ENCODE measurements at places on chromosomes 11 and 22. TPM values are rescaled to one million over a fixed set of nuclear protein-coding genes. Genes with fewer than 3 reads are reported as not detected.

DNA sequence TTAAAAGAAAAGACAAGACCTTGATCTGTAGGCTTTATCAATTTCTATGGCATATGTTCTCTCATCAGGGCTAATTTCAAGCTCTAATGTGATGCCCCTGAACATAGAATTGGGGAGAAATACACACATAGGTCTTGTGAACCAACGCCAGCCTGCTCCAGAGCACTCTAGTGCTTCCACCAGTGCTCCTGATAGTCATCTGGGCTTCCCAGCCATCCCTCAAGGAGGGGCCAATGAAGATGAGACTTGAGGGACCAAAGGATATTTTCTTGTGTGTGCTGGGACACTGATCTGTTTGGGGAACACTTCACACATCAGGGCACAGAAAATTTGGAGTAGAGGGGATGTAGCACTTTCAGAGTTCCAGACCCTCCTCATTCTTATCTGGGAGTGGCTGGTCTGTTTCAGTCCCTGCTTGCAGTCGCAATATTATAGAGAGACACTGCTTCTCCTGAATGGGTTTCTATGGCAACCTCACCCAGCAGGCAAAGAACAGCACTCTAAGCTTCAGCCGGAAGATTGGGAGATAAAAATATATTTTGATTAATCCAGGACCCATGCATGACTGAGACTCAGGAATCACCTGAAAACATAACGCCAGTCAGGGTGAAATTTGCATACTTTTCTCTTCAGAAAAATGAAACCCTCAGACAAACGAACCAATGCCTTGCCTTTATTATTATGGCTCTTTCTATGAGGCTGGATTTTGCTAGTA is 28.4 kb upstream of the SCN3B start:
- DNase-seq = no peak

DNA sequence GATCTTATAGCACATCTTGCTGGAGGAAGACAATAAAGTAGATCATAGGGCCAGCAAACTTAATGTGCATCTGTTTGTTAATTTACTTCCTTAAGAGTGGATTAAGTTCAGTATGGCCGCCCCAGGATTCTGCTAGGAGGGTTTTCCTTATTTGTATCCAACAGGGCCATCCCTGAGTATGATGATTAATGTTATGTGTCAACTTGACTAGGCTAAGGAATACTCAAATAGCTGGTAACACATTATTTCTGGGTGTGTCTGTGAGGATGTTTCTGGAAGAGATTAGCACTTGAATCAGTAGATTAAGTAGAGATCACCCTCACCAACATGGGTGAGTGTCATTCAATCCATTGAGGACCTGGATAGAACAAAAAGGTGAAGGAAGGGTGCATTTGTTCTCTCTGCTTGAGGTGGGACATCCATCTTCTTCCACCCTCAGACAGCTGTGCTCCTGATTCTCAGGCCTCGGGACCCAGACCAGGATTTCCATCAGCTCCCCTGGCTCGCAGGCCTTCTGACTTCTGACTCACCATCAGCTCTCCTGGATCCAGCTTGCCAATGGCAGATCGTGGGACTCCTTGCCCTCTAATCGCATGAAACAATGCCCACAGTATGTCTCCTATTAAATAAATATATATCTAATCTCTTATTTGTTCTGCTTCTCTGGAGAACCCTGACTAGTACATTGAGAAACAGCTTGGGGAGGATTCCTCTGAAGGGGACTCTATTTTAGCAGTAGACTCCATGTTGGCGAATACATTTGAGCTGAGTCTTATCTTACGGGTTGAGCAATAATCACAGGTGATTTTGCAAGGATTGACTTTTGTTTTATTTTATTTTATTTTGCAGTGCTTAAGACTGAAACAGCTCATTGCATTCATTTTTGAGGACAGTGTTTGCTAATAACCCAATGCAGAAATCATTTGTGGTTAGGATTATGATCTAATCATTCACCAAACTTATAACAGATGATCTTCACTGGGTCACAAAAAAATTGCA is 9.0 kb upstream of the ZBTB44 start:
- DNase-seq = no peak

- DNase-seq = no peak
Measured at GRCh38 chr11:88655656-88656055, 318.1 kb upstream of the CTSC start.

- DNase-seq = peak; percentile 31
Measured at GRCh38 chr22:45884201-45885062, 92.5 kb downstream of the WNT7B start.

DNA sequence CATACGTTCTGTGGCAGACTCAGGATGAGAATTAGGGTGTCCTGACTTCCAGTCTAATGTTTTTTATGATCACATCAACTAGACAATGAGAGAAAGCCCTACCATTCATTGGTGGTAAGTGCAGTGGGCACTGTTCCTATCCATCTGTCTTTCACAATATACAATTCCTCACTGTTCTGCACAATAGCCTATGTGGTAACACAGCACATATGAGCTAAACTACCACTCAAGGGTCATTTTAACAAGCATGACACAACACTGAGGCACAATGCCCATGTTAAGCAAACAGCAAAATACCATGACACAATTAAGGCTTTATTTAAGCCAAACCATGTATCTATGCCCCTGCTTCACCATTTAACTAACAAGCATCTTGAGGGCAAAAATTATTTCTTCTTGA is 52.3 kb downstream of the SIK3 start:
- DNase-seq = no peak

GRCh38 chr22:36926309-36926708 is 12.9 kb downstream of the CSF2RB start:
- DNase-seq = no peak

GRCh38 chr11:61691380-61692156 is 11.4 kb downstream of the DAGLA start:
- no peak for DNase-seq

DNA sequence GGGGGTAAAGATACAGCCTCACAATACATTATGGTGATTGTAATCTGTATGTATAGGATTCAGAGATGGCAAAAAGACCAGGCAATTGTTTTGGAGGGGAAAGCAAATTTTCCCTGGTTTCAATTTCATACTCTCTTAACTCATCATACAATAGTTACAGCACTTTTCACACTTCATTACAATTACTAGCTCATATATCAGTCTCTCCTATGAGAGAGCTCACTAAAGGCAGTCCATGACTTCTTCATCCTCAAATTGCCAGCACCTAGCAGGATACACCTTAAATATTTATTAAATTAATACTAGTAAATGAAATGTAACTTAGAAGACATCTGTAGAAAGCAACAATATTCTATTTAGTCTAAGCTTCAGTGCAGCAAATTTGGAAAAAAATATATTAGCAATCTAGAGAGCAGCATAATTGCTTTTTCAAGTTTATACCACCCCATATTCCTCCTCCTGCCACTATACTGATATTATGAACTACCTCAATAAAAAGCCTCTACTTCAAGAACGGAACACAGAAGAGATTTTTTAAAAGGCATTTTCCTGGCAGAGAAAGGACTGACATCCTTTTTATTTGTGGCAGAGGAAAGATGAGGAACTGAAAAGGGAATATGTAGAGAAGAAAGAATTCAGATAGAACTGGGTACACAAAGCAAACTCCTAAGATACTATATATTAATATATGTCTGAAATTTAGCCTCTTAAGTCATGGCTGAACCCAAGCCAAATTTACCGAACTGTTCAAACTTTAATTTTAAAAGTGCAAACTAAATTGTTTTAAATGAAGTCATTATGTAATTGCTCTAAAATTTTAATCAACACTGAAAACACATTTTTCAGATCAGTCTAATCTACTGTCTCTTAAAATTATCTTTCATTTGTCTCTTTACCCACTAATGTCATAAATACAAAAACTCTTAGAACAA is 27.7 kb downstream of the PICALM start:
- no peak for DNase-seq

GRCh38 chr22:29299136-29299900 is 7.1 kb upstream of the GAS2L1 start:
- DNase-seq = no peak

DNA sequence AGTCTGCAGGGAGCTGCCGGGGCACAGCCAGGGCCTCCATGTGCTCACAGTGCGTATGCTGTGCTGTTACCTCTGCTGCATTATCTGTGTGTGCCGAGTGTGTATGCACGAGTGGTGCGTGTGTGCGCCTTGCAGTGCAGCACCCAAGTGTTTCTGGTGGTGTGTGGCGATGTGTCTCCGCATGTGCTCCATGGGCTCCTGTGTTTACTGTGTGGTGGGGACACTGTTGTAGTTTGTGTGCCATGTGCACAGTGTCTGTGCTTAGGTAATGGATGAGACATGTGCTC is 31.4 kb downstream of the KCNC1 start:
- DNase-seq = no peak

- no peak for DNase-seq
Measured at GRCh38 chr11:4546878-4547277, 1.9 kb downstream of the OR52M1 start.

DNA sequence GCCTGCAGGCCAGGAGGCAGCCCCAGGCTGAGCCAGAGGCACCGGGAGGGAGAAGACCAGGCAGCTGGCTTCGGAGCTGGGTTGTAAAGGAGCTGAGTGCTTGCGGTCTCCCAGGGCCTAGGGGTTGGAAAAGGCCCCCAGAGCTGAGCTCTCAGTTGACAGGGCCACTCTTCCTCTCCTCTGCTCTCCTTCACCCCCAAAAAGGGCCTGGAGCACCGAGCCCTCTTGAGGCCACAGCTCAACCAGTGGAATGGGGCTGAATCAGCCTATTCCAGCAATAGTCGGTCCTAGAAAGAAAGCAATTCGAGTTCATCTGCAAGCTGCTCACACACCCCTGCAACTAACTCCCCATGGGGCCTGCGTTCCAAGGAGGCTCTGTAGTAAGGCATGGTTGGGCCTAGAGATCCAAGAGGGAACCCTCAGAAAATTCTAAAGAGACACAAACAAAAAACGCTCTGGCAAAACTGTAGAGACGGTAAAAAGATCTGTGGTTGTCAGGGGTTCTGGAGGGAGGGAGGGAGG is 205.0 kb downstream of the BUD13 start:
- DNase-seq = no peak

DNA sequence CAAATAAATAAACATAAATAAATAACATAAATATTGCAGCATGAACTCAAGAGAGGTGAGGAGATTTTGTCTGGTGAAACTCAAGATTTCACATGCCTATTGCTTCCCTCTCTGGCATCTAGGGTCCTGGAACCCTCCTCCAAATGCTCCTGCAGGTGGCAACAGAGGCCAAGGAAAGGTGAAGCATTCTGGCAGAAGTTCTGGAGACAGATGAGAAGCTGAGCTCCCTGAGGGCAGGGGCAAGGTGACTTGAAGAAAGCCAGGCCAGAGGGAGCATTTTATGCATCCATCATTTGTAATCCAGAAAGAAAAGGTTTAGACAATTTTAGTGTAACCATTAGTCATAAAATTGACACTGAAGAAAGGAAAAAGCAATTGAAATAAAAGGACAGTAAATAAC is 64.9 kb downstream of the ENDOD1 start:
- no peak for DNase-seq

GRCh38 chr22:19965771-19966709 is 24.4 kb upstream of the TXNRD2 start:
- no peak for DNase-seq

- DNase-seq = peak; percentile 67
Measured at GRCh38 chr11:61682093-61682732, 2.0 kb downstream of the DAGLA start.

- no peak for DNase-seq
Measured at GRCh38 chr11:22115470-22116029, 77.3 kb upstream of the ANO5 start.

DNA sequence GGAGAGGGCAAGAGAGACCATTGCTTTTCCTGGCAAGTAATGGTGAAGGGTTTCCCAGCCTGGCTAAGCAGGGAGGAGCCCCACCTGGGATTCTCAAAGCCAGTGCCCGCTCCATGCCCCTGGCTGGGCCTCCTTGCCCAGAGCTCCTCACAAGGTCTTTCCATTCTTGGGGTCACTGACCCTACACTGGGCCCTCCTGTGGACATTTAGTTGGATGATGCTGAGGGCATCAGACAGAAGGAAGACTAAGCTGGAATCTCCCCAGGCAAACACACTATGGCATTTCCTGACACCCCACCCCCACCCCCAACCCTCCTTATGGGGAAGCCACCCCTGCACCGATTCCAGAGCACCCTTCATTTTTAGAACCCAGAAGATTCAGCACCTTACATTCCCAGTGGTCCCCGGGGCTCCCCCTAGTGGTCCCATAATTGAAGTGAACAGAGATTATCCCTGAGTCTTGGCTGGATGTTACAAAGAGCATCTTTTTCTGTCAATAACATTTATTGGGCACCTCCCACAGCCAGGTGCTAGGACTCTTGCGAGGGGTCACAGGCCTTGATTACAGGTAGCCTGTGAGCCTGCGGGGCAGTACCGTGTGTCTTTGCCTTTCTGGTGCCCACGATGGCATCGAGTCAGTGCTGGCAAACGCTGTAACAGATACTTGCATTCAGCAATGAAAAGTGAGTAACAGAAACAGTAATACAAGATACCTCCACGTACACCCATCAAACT is 548.5 kb downstream of the BUD13 start:
- DNase-seq = no peak

DNA sequence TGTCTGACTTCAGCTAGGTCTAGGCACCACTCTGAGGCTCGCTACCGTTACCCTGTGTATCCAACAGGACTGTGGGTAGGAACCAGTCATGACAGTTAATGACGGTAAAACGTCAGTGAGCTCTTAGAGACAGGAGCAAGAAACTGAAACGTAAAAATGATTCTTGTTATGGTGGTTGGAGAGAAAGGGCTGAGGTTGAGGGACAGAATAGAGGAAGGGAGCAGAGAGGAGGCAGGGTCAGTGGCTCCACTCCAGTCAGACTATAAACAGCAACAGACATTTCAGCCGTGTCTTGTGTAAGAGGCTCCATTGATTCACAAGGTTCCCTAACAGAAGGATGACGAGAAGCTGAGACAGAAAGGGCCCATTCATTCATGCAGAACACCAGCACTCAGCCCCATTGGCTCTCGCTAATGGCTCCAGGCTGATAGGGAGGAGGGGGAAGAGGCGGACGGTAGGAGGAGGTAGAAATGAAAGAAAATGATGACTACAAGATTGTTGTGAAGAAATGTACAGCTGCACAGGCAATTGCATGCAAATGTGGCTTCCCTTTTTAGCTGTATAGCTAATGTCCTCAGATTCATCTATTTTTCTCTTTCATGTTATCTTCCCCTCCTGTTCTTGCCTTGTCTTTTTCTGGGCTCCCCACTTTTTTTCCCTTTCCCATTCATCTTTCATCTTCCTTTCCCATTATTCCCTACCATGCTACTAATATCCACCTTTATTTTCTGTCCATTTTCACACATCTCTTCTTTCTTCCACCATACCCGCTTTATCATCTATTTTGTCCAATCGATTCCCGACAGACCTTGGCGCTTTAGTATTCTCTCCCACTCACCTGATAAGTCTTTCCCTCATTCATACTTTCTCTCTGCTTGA is 34.3 kb downstream of the ETS1 start:
- DNase-seq = no peak

GLYATL1 gene
- not detected for total RNA-seq

MAP6 gene
- 1.9 TPM for total RNA-seq

FZD4 gene
- total RNA-seq = 33.7 TPM

MMP12 gene
- total RNA-seq = 5.4 TPM

C11orf87 gene
- total RNA-seq = not detected

GAS2L1 gene
- 24.7 TPM for total RNA-seq

FOLR1 gene
- total RNA-seq = not detected

TTC28 gene
- total RNA-seq = 32.3 TPM

APOA4 gene
- total RNA-seq = not detected

RASSF10 gene
- 0.63 TPM for total RNA-seq

FAT3 gene
- total RNA-seq = 2.7 TPM

KRTAP5-1 gene
- not detected for total RNA-seq

OR4A16 gene
- not detected for total RNA-seq

LPXN gene
- total RNA-seq = 20.1 TPM

TSSC4 gene
- 58.8 TPM for total RNA-seq

All from mucosa of descending colon (tissue), 3 donors.